ENCODE measurements at places on chromosomes 3 and 15.

- DNase-seq = no peak
Measured at GRCh38 chr3:194536871-194537637, 50.3 kb upstream of the ATP13A3 start.

GRCh38 chr3:195705081-195705991 is 15.4 kb upstream of the MUC20 start:
- no peak for DNase-seq

- DNase-seq = peak; percentile 39
Measured at GRCh38 chr15:55197362-55197705, 593 bp upstream of the RSL24D1 start.

DNA sequence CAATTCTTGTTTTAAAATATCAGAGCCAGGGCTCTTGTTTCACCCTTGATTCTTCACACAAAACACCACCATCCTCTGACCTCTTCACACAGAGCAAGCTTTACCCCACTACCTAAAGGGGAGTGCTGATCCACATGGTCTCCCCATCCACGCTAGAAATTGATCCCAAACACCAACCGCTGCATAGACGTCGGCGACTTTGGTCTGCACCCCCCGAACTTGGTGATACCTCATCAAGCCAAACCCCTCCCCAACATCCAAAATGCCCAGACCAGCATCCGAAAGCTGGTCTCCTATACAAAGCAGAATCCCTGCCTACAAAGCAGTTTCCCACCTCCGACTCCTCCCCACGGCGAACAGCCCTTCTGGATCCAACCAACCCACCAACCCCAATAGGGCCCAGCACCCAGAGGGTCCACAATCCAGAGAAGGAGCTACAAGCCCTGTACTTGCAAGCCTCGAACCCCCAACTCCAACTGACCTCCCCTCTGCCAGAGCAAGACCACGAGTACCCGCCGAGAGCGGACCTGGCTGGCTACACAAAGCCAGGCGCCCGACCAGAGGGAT is 25.8 kb upstream of the MTHFS start:
- DNase-seq = no peak

GRCh38 chr15:65752151-65752700 is 39.9 kb downstream of the DENND4A start:
- DNase-seq = no peak

DNA sequence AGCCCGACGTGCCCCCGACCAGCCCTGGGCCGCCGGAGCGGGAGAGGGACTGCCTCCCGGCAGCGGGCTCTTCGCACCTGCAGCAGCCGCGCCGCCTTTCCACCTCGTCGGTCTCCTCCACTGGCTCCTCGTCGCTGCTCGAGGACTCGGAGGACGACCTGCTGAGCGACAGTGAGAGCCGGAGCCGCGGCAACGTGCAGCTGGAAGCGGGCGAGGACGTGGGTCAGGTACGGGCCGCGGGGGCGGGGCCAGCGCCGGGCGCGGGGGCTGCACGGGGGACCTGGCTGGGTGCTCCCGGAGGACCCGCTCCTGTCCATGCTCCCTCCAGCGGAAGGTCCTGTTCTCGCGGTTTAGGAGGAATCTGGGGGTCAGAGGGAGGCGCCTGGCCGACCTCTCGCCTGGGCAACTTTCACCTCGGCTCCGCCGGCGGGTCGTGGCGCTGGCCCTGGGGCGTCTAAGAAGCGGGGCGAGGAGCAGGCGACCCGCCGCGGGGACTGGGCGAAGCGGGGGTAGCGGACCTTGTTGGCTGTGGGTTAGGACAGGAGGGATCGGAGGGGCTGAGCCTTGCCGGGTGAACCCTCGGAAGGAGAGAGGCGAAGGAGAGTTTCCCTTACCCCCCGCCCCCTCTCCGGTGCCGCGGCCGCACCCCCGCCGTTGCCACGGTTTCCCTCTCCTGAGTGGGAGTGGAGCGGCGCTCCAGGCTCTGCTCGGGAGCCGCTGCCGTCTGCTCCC is 682 bp downstream of the ITPKA start:
- peak; percentile 26 for DNase-seq

DNA sequence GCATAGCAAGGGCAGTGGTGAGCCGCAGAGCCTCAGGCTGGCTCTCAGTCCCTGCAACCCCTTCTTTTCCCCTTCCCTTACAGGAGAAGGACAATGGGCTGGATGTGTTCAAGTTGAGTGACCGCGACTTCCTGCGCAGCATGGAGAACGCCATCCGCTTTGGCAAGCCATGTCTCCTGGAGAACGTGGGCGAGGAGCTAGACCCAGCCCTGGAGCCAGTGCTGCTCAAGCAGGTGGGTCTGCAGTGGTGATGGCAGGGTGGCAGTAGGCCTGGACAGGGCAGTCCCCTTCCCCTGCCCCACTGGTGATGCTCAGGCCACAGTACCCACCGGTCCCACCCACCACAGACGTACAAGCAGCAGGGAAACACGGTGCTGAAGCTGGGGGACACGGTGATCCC is 53.8 kb downstream of the SEMA3G start:
- no peak for DNase-seq

DNA sequence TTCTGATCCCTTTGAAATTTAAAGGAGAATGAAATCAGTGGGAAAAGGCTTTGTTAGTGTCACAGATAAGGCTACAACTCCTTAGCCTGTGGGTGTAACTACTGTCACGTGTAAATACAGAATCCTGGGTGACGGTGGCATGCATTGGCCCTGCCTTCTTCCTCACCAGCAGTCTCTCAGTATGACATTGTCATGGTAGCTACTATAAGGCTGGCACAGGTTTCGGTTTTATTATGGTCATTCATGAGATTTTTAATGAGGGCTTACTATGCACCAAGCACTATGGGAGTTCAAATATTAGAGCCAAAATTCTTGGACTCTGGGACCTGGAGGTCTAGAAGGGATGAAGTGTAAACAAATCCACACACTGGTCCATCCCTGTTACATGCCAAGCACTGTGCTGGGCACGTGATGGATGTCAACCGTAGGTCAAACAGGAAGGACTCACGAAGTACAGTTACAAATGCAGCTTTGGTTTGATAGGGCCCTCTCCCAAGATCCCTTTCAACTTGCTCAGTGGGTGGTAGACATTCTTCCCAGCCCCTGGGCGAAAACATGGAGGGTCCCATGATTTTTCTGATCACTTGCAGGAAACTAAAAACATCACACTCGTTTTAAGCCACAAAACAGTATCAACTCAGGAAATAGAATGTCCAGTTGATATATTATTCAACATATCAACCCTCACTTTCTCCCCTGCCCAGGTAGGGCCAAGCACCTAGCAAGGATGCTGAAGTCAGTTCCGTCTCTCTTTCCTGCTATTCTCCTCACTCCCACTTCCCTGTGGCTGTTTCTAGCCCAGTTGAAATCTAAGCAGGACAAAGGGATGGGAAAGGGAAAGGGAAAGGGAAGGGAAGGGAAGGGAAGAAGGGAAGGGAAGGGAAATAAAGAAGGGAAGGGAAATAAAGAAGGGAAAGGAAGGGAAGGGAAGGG is 25.3 kb downstream of the BFSP2 start:
- no peak for DNase-seq

DNA sequence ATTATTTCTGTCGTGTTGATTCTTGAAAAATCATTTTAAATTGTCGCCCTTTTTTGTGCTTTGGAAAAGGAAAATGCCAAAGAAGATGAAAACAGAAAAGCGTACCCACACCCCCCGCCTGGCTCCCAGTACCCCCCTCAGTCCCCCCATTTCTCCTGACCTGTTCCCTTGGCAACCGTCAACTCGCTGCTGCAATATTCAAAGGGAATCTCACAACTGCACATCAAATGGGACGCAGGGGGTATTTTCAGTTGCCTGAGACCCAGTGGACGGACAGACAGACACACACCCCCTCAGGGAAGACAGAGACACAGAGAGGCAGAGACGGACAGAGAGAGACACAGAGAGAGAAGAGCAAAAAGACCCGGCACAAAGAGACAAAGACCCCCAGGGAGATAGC is 83.5 kb upstream of the PRR20G start:
- no peak for DNase-seq

DNA sequence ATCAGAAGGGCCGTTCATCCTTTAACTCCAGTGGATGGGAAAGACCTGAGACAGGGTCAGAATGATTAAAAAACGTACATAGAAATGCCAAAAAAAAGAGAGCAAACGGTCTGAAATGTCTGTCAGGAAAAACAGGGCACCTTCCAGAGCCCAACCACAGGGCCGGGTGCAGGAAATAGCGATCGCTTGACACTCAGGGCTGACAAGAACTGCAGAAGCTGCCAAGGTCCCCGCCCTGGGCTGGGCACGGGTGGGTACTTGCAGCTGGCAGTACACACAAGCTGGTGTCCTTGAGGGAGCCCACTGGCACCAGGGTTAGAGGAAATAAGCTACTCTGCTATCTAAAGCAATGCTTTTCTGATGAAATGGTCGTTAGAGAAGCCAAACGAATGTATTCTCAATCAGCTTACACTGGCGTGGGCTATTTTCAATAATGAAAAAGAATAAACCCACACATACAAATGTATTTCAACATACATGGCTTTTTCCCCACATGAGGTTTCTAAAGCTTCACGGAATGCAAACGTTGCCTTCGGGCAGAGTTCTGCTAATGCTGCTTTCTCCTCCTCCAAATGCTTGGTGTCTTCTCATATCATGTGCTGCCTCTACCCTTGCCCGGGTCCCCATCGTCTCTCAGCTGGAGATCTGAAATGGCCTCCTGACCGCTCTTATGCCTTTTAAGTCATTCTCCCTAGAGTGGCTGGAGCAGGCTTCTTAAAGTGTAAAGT is 15.6 kb downstream of the FRMD4B start:
- peak; percentile 28 for DNase-seq

GRCh38 chr3:150394606-150395005 is 13.5 kb upstream of the TSC22D2 start:
- DNase-seq = no peak

DNA sequence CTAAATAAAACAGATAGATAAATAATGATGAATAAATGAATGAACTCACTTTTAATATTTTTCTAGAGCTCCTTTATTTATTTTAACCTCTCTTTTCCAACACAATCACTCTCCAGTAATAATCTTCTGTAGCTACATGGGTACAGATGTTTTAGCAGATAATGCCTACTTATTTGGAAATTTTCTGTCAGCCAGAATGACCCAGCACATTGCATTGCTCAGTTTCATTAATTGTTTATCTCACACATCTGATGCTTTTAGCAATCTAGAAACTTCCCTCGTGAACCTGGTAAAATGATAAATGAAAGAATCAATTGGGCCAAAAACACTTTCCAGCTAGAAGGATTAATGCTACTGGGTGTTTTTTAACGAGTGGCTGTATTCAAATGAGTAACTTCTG is 14.9 kb upstream of the MYH15 start:
- no peak for DNase-seq

- DNase-seq = no peak
Measured at GRCh38 chr15:67937153-67937761, 97.4 kb upstream of the RNU6-1 start.

- no peak for DNase-seq
Measured at GRCh38 chr15:101314336-101315125, 19.5 kb upstream of the SNRPA1 start.

- no peak for DNase-seq
Measured at GRCh38 chr3:194312186-194312742, 38.9 kb downstream of the CPN2 start.

DNA sequence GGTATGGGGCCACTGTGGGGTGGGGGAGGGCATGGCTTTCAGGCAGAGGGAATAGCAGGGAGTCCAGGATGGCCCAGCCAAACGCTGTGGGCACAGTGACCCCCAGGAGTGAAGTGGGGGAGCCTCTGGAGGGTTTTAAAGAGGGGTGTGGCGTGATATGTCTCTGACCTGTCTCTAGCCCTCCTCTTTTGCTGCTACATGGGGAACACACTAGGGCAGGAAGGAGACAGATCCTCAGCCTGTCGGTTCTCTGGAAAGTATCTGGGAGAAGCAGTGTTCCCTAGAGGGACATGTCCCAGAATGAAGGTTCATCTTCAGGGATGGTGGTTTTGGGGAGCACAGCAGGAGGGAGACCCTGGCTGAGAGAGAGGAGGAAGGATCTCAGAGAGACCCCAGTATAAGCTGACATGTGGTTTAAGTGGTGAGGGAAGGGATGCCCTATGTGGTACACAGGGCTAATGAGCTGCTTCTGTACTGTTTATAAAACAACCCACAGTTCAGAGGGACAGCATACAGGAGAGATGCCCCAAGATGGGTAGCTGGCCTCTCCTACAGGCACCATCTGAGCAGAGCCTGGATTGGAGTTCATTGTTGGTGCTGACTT is 37.7 kb downstream of the TRIM71 start:
- no peak for DNase-seq

- DNase-seq = no peak
Measured at GRCh38 chr3:123104550-123104949, 37.7 kb downstream of the PDIA5 start.

DNA sequence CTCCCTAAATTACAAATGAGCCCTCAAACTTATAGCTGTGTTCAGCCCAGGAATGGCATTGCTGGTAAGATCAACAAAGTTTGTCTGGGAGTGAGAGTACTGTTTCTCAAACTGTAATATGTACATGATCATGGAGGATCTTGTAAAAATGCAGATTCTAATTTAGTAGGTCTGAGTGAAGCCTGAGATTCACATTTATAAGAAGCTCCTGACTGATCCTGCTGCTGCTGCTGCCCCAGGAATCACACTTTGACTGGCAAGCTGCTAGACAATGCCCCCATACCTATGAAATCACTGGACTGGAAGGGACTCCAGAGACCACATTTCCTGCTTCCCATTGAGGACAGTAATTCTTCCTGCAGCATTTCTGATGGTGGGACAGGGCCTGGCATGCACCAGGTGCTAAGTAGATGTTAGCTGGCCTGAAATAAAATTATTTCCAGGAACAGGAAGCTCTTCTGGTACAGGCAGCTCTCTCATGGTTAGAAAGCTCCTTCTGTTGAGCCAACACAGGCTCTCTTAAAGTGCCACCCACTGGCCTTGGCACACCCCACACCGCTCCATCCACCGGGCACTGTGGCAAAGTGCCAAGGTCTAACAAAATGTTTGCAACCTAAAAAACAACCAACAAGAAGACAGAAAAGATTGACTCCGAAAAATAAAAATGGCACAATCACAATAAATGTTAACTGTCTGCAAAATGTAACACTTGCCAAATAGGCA is 36.7 kb upstream of the ZNF710 start:
- DNase-seq = no peak

GRCh38 chr3:77411334-77411733 is 371.4 kb downstream of the ROBO2 start:
- no peak for DNase-seq

- no peak for DNase-seq
Measured at GRCh38 chr3:147939425-147939824, 530.3 kb downstream of the ZIC1 start.

- DNase-seq = no peak
Measured at GRCh38 chr15:29978411-29979382, 104.1 kb upstream of the GOLGA8J start.

- DNase-seq = no peak
Measured at GRCh38 chr3:141426404-141427034, 58.2 kb downstream of the ZBTB38 start.

- no peak for DNase-seq
Measured at GRCh38 chr15:29451201-29451781, 181.7 kb upstream of the NSMCE3 start.

DNA sequence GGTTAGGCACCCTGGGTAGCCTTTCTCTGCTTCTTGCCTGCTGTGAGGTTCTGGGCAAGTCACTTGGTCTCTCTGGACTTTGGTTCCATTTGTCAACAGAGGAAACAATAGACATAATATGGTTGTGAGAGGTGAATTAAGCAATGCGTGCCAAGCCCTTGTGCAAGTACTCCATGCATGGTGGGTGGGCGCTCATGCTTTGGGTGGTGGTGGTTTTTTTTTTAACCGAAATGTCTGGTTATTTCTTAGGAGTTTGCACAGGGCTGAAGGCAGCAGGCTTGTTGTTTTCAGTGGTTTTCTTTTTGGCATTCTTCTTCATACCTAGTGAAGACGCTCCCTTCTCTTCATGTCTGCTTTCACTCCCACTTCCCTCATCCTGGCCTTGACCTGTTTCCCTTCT is 84.2 kb upstream of the LRTM1 start:
- no peak for DNase-seq

GRCh38 chr3:172260381-172260780 is 187.9 kb downstream of the GHSR start:
- DNase-seq = no peak

All from CD4-positive, alpha-beta T cell treated with Interleukin-17A for 1 hour (primary cell).